Iris pigment epithelial cell (primary cell): ENCODE measurements at places on chromosomes 12 and 14.

DNA sequence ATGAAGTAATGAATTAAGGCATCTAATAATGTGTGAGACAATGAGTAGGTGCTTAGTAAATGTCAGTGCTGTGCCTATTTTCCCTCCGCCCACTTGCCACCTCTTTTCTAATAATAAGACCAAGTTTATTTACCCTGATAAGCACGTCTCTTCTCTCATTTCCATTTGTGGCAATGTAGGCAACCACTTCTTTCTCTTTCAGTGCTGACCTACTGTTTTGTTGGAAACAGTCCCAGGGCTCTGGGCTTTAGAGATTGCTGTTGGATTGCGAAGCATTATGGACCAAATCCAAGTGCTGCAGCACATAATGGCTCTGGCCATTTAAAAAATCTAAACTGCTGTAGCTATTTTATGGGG, 141.3 kb upstream of the PLEKHG7 start:
- DNase-seq: peak; percentile 95

- no peak for DNase-seq
Measured at GRCh38 chr14:85602345-85602744, 72.4 kb downstream of the FLRT2 start.

GRCh38 chr12:42758806-42759205, 169.3 kb upstream of the PRICKLE1 start:
- DNase-seq: no peak

GRCh38 chr12:47088021-47088944, 8.5 kb upstream of the AMIGO2 start:
- DNase-seq: peak; percentile 83

DNA sequence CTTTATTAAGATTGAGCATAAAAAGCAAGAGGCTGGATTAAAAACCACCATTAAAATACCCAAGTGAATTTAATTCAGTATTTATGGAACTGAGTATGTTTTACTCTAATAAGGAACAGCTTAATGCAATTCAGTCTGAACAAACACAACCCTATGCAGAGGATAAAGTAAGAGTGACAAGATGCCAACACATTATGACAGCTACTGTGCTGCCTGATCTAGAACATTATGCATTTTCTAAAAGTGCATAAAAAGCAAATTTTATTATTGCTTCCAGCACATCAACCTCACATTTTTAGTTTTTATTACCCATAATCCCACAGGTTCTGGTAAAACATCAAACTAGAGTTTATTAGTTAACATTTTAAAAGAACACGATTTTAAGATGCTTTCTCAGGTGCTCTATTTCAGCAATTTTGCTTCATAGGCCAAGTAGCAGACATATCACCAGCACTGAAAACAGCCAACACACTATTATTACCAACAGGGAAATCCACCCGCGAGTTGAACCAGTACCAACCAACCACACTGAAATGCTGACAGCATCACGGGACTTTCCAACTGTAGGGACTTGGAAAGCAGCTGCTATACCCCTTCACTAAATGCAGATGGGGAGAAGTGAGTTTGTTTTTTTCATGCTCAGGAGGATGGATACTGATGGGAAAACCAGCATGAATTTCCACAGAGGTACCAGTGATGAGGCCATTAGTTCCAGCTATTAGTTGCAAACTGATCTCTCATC, 372.1 kb downstream of the KCNH5 start:
- DNase-seq: no peak

DNA sequence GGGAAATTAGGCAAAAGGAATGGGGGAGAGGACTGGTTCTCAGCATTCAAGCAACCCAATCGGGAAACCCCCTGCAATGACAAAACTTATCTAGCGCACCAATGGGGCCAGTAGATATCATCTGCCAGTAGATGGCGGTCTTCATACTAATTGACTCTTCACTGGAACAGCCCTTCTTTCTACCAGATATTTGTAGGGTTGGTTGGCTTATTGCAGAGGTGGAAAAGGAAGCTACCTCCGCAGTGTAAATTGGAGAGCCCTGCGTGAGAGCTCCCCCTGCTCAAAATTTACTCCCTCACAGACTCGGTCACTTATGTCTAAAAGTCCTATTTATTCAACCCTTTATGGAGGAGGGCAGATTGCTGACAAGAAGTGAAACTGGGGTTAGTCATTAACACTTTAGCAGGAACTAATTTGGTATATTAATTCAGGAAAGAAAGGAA, 166.1 kb upstream of the CCND2 start:
- peak; percentile 66 for DNase-seq
